Aorta (tissue), 5 donors: ENCODE measurements at places on chromosomes 6 and 20. TPM values are rescaled to one million over a fixed set of nuclear protein-coding genes. Genes with fewer than 3 reads are reported as not detected.

The TREML1 gene
- 1.2 TPM for total RNA-seq

The PAK5 gene
- total RNA-seq, result 0.19 TPM

The RBCK1 gene
- total RNA-seq, result 70.0 TPM

The POU3F2 gene
- not detected for total RNA-seq

The SLC52A3 gene
- 0.69 TPM for total RNA-seq

The C6orf118 gene
- not detected for total RNA-seq

- DNase-seq, result no peak
Observed at GRCh38 chr6:64256483-64256882, 620.9 kb downstream of the PHF3 start.

DNA sequence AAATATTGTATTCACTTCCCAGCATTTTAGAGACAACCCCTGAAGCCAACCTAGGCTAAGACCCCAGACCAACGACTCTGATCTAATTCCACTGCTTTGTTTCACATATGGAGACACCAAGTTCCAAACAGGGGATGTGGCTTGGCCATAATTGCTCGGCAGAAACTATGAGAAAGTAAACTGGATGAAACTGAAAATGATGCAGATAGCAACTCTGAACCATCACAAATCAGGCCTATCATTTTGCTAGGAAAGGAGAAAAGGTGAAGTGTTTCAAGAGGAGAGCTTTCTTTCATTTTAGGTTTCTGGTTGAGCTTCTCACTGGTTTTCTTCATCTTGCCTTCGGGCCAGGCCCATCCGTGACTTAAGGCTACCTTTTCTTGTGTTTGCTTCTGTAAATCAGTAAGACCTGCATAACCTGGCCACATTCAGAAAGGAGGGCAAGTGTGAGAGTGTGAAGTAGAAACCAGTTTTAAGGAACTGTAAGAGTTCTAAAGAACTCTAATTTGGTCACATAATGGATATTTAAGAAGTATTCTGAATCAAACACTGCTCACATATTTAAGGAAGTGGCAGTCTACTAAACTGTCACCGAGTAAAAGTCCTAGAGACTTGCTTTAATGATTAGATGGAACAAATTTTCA lies 105.8 kb downstream of the BACH2 start:
- DNase-seq, result no peak

- no peak for DNase-seq
Observed at GRCh38 chr6:1406306-1407072, 17.1 kb downstream of the FOXF2 start.

DNA sequence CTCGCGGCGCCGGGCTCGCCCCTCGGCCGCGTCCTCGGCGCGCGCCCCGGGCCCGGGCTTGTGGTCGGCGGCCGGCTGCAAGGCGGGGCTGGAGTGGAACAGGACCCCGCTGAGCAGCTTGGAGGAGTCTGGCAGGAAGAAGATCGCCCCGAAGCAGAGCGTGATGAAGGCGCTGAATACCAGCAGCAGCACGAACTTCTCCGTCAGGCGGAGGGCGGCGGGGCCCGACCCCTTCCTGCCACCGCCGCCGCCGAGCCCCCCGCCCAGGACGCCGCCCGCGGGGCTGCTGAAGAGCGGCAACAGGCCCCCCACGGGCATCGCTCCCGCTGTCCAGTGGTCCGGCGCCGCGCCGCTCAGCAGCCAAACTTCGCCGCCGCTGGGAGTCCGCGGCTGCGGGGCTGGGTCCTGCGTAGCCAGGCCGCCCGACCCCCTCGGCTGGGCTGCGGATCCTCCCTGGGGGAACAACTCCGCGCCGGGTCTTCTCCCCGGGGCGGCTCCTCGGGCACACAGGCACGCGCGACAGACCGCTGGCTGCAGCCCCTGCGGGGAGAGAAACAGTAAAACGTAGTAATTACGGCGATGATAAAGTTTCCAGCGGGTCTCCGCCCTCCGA lies 707 bp downstream of the MAN1A1 start:
- DNase-seq, result peak; percentile 54

DNA sequence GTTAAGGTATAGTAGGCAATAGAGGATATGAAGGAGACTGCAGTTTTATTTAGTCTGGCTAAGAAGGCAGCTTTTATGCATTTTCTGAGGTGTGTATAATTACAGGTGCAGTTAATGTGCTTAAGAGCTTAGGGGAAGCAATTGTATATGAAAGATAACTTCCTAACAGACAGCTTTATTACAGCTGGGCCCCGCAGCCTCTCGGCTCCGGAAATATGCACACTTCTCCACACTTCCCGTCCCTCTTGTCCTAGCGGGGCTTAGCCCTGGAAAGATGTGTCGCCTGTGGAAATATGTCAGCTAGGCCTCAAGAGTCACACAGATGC lies 178.4 kb upstream of the ARID1B start:
- no peak for DNase-seq

DNA sequence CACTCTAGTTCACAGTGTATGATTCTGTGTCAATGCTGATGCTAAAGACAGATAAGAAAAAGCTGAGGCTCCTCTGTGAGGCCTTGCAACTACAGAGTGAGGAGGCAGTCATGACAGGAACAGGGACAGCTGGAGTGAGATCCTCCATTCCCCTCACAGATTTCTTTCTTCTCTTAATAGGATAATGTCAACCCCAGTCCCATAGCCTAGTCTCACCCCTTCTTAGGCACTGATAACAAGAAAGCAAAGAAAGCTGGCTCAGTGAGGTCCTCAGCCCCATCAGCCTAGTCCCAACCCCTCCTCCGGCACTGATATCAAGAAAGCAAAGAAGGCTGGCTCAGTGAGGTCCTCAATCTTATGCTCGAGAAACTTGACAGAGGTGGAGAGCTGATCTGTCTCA lies 2.1 kb upstream of the PTCHD4 start:
- no peak for DNase-seq

DNA sequence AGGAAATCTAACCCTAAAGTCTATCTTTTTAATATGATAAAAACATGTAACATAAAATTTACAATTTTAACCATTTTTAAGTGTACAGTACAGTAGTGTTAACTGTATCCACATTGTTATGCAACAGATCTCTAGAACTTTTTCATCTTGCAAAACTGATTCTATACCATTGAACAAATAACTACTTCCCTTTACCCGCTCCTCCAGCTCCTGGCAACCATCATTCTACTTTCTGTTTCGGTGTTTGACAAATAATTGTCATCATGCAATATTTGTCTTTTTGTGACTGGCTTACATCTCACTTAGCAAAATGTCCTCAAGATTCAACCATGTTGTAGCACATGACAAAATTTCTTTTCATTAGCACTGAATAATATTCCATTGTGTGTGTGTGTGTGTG lies 203.2 kb downstream of the SIM1 start:
- DNase-seq, result no peak

GRCh38 chr20:19886661-19887288 lies 128.7 kb downstream of the RIN2 start:
- DNase-seq, result no peak

GRCh38 chr6:17032988-17033634 lies 68.7 kb upstream of the STMND1 start:
- peak; percentile 74 for DNase-seq

DNA sequence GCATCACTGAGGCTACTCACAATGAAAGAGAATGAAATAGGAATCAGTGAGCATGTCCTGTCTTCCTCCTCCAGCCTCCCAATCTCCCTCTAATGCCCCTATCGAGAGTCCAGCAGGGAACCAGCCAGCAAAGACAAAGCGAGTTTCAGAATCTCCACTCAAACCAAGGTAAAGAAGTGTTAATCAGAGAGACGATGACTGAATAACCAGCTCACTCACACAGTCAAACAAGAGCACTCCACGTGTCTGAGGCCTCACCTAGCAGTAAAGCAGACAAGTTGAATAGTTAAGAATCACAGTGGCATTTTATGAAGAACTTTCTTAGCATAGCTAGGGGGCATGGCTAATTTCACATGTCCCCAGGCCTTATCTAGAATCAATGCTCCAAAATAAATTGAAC lies 3.3 kb upstream of the TREM1 start:
- DNase-seq, result no peak

DNA sequence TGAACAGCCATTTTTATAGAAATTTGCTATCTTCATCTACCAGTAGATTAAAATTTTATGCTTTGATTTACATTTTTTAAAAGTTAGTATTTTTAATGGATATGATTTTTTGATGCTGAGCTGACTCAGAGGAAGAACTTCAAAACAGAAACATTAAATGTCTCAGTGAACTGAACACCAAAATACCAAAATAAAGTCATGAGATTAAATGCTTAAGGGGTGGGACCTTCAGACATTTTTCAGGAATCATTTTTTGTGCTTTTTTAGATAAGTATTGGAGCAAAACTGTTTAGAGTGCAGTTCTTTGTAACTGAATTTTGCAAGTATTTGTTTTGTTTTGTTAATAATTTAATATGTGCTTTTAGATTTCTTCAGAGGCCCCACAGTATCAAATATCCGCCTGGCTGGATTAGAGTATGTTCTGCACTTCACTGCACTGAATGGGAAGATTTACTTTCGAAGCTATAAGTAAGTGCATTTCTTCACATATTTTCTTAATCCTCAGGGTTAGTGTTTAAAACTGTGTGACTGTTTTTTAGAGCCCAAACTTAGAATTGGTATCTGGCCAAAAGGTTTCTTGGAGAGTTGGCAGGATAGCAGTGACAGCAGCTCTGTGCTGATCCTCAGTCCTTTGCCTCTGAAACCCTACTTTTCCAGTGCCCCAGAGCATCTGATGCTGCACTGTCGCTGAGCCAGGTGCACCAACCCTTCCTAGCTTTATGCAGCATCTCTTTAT lies 33.7 kb downstream of the RPF2 start:
- no peak for DNase-seq
